NCI-H2029 (cell line): ENCODE measurements at places on chromosomes 3 and 15.

GRCh38 chr3:112128843-112129727 is 4.0 kb downstream of the GCSAM start:
- no peak for DNase-seq

- no peak for DNase-seq
These were observed 27.5 kb upstream of the FHIT start for GRCh38 chr3:61278713-61279112.

- DNase-seq = no peak
These were observed 298.5 kb downstream of the DIPK2A start for GRCh38 chr3:144270100-144270499.

GRCh38 chr3:49717959-49718857 is 1.3 kb downstream of the AMIGO3 start:
- peak; percentile 25 for DNase-seq

DNA sequence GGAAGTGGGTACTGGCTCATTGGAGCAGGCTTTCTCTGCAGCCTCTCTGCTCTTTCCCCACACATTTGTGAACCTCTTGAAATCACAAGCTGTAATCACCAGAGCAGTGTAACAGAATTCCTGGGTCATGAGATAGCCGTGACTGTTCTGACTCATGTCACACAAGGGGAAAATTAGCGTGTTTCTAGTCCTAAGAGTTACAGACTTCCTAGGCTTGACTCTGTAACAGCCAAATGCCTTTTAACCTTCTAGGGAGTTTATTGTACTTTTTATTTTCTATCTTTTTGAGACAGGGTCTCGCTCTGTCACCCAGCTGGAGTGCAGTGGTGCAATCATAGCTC is 54.7 kb upstream of the TRAK1 start:
- peak; percentile 54 for DNase-seq

DNA sequence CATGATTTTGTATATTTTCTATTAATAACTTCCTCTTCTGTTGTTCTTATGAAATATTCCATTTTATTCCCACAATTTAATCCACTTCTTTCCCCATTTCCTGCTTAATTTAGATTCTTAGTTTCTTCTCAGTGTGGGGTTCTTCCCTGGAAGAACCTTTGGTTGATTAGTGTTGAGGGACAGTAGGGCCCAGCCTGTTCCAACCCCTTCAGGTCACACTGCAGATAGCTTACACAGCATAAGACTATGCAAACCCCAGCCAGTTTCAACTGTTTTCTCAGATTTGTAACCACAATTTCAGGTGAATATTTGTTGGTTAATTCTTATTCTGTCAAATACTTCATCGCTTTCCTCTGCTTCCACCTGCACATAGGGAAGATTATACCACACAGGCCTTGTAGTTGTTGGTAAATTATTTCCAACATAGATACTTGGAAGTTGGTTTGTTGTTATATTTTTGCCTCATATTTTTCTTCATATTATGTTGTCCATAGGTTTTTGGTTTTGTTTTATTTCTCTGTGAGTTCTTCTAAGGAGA is 34.7 kb downstream of the AADACL2 start:
- no peak for DNase-seq

- DNase-seq = no peak
These were observed 91.5 kb upstream of the CHD2 start for GRCh38 chr15:92808598-92809063.

DNA sequence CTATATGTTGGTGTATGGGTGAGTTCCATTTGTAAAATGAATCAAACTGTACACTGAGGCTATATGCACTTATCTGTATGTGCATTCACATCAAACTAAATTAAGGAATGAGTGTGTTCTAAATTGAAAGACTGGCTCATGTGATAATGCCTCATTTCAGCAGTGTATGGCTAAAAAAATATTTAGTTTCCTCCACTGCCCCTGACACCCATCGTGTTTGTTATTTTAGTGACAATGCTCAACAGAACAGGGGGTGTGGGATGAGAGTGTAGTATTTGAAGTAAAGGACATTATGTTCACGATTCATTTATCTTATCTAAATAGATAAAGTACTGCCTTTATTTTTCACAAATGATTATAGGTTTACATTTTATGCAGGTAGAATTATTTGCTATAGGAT is 301.1 kb upstream of the ARPP21 start:
- no peak for DNase-seq

- no peak for DNase-seq
These were observed 18.8 kb upstream of the SKOR1 start for GRCh38 chr15:67806536-67806935.

- DNase-seq = no peak
These were observed 19.8 kb downstream of the CYP19A1 start for GRCh38 chr15:51318382-51319150.

- peak; percentile 7 for DNase-seq
These were observed 9.9 kb downstream of the CRABP1 start for GRCh38 chr15:78350058-78350457.

DNA sequence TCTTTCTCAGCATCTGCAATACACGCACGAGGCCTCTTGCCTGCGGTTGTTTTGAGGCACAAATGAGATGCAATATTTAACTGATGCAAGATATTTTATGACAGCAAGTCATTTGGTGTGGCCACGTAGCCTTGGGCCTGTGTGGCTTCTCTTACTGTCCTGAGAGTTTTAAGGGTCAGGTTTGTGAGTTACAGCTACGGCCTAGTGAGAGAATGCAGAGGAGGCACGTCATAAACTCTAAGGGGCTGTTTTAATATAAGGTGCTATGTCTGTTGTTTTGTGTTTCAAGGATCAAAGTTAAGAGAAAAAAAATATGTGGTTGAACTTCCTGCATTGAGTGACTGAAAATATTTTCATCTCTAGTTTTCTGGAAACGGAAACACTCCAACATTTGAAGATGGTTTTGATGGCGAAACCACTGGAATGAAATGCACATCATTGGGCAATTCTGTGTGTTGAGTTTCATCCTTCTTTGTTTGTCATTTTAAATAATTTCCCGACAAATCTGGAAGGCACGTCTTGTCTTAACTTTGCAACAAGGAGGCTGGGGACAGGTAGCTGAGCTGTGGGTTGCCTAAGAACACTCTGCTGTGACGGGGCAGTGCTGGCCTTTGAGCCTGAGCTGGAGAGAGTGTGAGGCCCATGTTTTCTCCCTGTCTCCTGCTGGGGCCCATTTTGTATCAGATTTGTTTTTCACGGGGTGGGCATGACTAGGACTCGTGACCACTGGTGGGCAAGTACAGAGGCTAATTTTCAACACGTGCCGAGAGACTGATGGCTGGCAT is 5.1 kb downstream of the APBA2 start:
- no peak for DNase-seq

- no peak for DNase-seq
These were observed 27.7 kb upstream of the PLXNA1 start for GRCh38 chr3:126955004-126955790.

DNA sequence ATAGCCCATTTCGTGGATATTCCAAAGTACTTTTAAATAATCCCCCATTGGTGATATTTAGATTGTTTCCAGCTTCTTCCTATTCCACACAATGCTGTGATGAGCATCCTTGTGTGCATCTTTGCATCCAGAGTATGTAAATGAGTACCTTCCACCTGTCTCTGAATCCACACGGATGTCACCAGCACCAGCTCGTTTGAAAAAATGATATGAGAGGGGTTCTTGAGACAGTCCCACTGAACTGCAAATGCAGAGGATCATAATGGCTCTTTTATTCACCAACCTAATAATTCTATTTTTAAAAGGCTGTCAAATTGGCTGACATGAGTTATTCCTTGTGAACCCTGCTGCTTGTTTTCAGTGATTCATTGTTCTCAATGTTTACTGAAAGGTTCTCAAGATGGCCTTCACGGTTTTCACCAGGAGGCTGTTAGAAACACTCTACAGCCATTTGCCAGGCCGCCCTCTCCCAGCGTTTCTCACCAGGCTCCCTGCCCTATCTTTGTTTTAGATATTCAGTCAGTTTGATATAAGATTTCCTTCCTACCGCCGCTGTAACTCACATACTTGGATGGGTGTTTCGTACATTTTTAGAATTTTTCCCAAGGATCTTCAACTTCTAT is 96.7 kb upstream of the PTPRG start:
- peak; percentile 64 for DNase-seq

DNA sequence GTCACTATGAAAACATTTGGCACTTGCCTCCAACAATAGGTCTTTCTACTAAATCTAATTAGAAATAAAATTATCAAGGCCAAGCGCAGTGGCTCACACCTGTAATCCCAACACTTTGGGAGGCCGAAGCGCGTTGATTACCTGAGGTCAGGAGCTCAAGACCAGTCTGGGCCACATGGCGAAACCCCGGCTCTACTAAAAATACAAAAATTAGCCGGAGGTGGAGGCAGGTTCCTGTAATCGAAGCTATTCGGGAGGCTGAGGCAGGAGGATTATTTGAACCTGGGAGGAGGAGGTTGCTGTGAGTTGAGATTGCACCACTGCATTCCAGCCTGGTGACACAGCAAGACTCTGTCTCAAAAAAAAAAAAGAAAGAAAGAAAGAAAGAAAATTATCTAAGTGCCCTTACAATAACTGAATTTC is 1.6 kb upstream of the PLD1 start:
- no peak for DNase-seq

GRCh38 chr3:169133178-169134161 is 530.0 kb downstream of the MECOM start:
- no peak for DNase-seq

DNA sequence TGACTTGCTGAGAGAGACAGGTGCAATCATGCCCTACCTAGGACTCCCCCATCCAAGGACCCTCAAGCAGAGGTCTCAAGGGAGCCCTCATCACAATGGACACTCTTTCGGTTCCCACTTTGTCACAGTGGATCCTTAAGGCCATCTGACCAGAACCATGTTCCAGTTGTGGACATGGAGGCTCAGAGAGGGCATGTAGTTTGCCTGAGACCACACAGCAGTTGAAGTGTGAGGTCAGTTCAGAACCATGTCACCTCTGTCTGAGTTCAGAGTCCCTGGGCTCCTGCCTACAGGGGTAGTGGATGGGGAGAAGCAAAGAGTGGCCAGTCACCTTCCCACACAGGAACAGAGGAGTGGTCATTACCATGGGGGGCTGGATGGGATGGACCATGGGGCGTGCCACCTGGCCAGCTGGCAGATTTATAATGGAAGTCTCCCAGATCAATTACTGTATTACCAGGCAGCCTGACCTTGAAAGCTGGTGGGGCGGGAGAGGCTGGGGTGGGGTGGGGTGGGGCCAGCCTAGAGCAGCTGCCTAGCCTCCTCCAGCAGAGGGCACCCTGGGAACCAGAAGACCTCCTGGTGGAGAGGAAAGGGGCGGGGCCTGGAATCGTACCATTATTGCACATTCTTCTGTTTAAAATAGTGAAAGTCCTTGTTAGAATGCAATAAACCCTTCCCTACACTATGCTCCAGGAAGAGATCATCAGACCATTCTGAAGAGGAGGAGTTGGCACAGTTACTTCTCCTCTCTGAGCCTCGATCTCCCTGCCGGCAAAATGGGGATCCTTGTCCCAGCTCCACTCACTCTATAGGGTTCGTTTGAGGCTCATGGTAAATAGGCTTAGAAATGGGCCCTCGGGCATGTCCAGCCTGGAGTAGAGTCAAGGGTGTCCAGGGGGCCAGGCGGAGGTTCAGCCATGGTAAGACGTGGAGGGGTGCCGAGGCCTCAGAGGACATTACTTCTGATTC is 26.9 kb upstream of the LINGO1 start:
- peak; percentile 48 for DNase-seq

GRCh38 chr3:74004386-74004785 is 379.6 kb upstream of the PDZRN3 start:
- no peak for DNase-seq

DNA sequence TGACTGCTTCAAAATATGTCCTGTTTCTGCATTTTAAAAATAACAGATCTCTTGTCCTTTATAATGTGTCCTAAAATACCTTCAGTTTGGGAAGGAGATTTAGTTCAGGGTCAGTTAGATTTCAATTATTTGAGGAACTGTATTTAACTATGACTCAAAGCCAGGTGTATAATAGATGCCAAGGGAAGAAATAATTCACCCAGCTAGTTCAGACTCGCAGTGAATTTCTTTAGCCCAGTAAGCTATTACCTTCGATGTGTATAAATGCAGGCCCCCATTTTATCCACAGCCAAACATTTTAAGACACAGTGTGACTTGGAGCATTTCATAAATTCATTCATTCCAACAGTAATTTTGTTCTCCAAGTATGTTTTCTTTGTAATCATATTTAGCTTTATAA is 458.0 kb downstream of the ZNF385D start:
- no peak for DNase-seq

DNA sequence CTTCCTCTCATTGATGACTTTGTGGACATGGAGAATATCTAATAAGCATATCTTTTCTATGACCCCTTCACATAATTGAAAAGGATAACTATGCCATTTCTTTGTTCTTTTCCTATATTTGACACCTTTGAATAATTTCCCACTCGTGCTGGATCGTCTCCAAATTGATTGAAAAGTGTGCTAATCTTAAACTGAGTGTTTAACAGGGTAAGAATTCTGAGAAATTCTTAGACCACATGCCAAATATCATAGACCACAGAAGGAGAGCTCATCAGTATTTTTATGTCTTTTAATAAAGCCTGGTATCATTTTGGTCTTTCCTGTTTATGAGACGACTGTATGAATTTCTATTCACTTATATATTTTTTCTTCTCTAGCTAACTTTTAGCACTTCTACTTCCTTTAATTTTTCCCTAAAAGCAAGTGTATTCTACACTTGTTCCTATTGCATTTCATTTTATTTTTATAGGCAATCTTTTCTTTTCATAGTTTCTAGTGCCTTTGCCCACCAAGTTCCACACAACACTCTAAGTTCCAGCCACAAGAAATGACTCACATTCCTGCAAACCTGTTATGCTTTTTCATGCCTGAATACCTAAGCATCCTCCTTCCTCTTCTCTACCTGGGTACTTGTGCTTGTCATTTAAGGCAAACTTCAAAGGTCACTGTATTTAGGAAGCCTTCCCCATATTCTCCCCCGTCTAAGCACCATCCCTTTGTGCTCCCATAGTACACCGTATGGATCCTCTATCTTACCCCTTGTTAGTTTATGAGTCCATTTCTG is 30.1 kb downstream of the KBTBD8 start:
- DNase-seq = no peak

GRCh38 chr15:79265167-79265566 is 17.4 kb upstream of the ANKRD34C start:
- DNase-seq = no peak

GRCh38 chr3:11691767-11692531 is 48.2 kb upstream of the VGLL4 start:
- DNase-seq = no peak

GRCh38 chr15:98134905-98135304 is 174.4 kb downstream of the ARRDC4 start:
- no peak for DNase-seq

- DNase-seq = no peak
These were observed 56.4 kb downstream of the ZNF621 start for GRCh38 chr3:40581166-40581565.

- no peak for DNase-seq
These were observed 656.0 kb upstream of the GRM7 start for GRCh38 chr3:6204891-6205290.

DNA sequence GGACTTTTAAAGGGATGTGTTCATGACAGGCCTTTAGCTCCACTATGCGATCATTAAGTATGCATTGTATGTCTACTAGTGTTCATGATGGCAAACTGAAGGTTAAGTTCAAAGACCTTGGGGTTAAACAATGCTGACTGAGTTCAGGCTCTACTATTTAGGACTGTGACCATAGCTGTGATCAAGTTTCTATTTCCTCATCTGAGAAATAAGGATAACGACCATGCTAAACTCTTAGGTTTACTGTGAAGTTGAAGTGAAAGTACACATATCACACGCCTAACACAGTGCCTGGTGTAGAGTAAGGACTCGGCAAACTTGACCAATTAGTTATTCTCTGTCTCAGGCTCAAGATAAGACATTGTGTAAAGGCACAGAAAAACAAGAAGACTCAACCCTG is 243.2 kb downstream of the MBNL1 start:
- no peak for DNase-seq

GRCh38 chr15:98146031-98146820 is 185.7 kb downstream of the ARRDC4 start:
- no peak for DNase-seq
